SJSA1 (cell line): ENCODE measurements at places on chromosomes 11 and 22. TPM values are rescaled to one million over a fixed set of nuclear protein-coding genes. Genes with fewer than 3 reads are reported as not detected.
A peak's percentile ranks its signal among the peaks of the same experiment; 100 is the strongest.

DNA sequence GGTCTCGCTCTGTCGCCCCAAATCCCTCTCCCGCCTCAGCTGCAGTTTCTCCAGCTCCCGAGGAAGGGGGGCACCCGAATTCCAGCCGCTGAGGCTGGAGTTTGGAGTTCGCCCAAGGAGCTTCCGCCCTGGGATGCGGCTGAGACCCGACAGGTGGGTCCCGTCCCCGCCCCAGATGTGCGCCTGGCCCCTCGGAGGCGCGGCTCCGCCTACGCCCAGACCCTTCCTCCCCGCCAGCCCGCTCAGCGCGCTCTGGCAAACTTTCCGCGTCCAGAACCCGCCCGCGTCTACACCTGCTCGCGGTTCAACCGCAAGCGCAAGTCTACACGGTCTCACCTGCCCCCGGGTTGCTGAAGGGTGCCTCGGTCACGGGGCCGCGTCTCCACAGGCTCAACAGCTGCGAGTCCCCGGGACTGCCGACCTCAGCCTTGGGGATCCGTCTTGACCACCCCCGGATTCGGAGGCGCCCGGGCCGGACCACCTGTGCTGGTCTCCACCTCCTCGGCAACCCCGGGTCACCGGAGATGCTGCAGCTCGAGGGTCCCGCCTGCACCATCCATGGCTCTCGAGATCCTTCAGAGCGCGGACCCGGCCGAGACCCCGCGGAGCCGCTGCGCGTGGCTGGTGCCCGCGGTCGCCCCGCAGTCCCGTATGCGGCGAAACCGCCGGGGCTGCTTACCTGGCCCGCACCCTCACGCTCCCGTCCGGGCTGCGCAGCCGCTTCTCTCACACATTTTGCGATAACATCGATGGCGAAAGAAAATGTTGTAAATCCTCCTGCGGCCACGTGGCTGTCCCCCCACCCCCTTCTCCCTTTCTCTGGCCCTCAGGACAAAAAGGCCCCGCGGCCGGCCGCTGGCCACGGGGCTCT lies 63.6 kb downstream of the NFAM1 start:
- DNase-seq: no peak

DNA sequence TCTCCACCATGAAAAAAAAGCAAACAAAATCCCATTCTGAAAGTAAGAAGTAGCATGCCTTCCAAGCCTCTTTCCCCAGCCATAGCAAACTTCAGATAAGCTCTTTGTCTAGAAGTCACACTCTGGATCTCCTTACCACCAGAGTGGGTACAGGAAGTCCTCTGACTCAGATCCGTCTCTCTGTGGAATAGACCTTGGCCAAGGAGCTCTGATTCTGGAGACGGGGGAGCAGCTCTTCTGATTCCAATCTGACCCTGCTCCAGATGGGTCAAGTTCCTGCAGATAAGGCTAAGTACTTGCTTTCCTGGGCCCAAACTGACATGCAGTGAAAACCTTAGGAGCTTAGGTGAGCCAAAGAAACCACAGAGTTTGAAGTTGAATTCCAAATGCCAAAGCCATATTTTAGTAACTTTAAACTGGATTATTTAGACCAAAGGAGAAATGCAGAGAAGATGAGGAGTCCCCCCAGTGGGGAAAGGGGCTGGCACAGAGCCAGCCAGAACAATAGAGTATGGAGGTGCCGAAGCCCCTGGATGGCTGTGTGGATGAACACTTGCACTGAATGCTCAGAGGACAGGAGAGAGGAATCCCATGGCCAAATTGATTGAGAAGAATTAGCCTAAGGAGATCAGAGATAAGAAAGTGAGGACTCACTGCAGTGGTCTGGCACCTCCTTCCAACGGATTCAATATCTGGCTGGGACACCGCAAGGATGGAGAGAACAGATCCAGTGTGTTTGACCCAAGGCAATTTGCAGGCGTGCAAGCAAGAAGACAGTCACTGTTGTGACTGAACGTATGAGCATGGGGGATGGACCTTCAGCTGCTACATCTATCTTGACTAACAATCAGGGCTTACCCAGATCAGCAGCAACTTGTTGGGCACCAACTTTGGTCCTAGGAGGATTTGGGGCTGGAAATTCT lies 54.9 kb downstream of the ENDOD1 start:
- no peak for DNase-seq

FADS1 gene
- 46.7 and 61.5 TPM in 2 replicates for total RNA-seq

GRCh38 chr11:68657021-68657780 lies 27.1 kb upstream of the GAL start:
- DNase-seq: no peak

APLNR gene
- not detected in 2 replicates for total RNA-seq

KCTD14 gene
- 2.3 and 7.7 TPM in 2 replicates for total RNA-seq

DNA sequence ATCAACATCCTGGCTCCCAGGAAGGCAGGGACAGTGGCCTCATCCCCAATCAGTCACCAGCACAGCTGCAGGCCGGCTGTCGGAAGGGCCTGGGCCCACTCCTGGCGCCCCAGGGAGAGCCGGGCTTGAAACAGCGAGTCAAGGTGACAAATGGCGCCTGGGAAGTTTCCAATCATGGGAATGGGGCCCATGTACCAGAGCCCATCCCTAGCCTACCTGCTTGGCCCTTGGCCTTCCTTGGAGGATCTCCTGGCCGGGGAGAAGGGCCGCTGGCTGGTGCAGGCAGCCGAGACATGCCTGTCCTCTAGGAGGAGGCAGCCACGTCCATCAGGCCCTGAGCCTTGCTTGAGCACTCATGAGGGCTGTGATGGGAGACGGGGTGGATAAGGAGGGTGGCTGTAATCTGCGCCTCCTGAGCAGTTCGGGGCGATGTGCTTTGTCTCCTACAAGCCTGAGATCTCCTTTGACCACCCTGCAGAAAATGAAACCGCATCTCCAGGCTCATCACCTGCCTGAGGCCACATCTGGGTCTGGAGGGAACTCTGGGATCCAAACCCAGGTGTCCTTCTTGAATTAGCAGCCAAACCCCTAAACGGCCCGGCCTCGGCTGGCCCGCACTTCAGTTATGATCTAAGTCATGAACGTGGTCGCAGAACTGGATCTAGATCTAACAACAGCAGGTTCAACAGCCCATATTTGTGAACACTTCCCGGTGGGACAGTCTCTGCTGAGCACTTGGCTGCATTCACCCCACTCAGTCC lies 862.0 kb downstream of the TBC1D22A start:
- no peak for DNase-seq

SCGB1D2 gene
- not detected in 2 replicates for total RNA-seq

DNA sequence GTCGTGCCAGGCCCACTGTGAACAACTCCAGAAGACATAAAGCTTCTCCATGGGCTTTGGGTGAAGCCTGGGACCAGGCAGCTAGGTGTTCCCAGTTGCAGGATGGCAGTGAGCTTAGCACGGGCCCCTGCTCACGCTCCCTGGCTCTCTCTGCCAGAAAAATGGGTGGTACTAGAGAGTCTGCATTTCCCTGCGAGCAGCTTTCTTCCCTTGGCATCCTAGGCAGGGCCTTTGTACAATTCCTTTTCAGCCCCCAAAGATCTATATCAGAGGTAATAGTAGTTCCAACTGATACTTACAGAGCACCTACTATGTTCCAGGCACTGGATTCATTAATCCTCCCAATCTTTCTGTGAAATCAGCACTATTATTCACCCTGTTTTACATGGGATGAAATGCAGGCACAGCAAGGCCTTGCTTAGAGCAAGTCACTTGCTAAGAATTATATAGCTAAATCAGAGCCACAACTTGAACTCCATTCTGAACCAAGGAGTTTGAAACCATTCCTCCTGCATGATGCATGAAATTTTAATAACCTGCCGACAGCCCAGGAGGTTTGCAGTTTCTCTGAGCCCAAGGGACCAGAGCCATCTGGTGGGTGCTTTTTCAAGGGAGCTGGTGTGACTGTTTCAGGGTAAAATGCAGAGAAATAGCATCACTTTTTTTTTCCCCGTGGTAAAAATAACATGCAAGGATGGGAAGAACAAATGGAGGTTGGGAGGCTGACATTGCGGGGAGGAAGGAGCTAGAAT lies 22.7 kb downstream of the NAV2 start:
- no peak for DNase-seq

PIK3IP1 gene
- 1.3 and 2.2 TPM in 2 replicates for total RNA-seq

DNA sequence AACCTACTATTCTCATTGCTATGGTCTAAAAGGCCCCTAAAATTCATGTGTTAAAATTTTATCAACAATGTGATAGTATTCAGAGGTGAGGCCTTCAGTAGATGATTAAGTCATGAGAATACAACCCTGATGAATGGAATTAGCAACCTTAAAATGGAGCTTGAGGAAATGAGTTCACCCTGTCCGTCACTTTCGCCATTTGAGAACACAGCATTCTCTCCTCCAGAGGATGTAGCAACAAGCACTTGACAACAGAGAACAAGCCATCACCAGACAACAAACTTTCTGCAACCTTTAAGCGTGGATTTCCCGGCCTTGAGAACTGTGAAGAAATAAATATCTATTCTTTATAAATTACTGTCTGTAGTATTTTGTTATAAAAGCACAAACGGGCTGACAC lies 197.0 kb downstream of the SBF2 start:
- DNase-seq: no peak

- no peak for DNase-seq
Measured at GRCh38 chr11:72008728-72009127, 10.0 kb downstream of the IL18BP start.

TBX10 gene
- not detected in 2 replicates for total RNA-seq

VPS37C gene
- total RNA-seq: 22.2 and 29.9 TPM in 2 replicates

GRCh38 chr11:66124564-66124963 lies 54.5 kb downstream of the PACS1 start:
- DNase-seq: no peak

GRCh38 chr11:65619281-65619928 lies 3.8 kb downstream of the PCNX3 start:
- DNase-seq: no peak

DNA sequence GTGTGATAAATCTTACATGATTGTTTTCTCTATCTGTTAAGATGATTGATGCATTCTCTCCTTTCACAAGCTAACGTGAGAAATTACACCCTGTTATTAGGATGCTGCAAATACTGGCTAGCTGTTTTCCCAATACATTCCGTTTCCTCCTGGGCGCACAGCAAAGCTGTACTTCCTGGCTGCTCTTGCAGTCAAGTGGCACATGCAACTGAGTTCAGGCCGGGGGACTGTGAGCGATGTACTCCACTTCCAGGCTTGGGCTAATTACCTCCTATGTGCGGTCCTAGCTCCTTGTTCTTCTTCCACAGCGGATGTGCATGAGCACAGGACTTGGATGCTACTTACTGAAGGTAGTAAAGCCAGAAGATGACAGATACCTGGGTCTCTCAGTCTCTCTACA lies 234.9 kb upstream of the SESN3 start:
- DNase-seq: no peak

DNA sequence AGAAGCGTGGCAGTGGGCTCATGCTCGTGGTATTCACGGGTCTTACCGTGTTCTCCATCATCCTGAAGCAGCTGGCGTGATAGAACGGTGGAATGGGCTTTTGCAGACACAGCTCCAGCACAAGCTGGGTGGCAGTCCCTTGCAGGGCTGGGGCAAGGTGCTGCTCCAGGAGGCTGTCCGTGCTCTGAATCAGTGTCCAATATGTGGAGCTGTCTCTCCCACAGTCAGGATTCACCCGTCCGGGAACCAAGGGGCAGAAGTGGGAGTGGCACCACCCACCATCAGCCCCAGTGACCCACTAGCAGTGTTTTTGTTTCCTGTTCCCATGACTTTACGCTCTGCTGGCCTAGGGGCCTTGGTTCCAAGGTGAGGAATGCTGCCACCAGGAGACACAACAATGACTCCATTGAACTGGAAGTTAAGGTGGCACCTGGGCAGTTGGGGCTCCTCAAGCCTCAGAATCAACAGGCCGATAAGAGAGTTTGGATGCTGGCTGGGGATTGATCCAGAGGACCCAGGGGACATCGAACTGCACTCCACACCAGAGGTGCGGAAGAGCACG lies 16.9 kb upstream of the CD81 start:
- no peak for DNase-seq

GRCh38 chr11:33135216-33135615 lies 26.1 kb downstream of the CSTF3 start:
- DNase-seq: peak; percentile 35

GRCh38 chr11:118916842-118917388 lies 8.8 kb downstream of the BCL9L start:
- no peak for DNase-seq

GP1BB gene
- total RNA-seq: 0.53 and 4.9 TPM in 2 replicates

DNA sequence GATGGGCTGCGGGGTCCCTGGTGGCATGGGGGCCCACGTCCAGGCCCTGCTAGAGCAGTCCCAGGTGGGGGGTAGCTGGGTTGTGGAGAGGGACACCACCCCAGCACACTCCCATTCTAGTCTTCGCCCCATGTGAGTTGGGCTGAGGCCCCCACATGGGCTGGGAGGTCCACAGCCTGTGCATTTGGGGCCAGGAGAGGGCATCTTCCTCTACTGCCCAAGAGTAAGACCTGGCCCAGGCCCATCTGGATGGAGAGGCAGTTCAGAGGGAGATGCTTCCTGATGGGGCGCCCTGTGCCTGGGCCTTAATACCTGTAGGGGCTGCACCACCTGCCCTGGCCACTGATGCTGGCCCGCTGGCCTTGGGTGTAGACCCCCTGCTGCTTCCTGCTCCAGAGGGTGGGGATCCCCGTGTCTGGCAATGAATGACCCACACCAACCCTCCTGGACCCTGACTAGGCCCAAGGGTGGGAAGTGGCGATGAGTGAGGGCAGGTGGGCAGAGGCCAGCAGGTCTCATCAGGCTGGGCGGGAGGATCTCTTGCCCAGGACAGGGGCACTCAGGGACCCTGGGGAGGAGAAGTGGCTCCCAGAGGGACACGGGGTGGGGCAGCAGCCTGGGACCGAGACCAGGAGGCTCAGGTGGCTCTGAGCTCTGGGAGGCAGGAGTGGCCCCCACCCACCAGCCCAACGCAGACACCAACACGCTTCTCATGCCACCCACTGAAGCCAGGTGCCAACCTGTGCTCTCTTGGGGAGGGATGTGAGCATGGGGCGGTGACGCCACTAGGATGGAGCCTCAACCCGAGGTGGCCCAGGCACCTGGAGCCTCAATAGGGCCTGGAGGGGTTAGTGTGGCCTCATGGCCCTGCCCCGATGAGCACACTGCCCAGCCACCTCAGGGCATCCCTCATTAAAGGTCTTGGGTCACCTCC lies 17.4 kb upstream of the GNB1L start:
- DNase-seq: no peak

DNA sequence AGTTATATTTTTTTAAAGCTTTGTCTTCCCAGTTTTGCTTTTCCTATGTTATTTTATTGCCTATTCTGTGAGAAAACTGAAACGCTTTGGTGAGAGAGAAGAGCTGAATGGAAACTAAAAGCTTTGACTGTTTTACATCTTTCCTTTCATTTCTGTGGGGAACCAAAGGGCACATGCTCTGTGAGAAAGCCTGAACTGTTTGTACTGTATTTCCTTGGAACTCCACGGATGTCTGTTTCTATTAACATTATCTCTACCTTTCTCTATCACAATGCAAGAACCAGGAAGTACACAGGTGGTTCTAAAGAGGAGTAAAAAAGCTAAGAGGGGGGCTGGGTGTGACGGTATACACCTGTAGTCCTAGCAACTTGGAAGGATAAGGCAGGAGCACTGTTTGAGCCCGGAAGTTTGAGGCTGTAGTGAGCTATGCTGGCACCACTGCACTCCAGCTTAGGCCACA lies 43.8 kb downstream of the CELF1 start:
- no peak for DNase-seq

GRCh38 chr22:20968281-20968977 lies 1.4 kb downstream of the AIFM3 start:
- no peak for DNase-seq

- DNase-seq: no peak
Measured at GRCh38 chr11:70311616-70312015, 41.1 kb downstream of the PPFIA1 start.
